ENCODE measurements at places on chromosomes 7 and 10. TPM values are rescaled to one million over a fixed set of nuclear protein-coding genes. Genes with fewer than 3 reads are reported as not detected.

The FAM241B gene
- polyA plus RNA-seq, result 4.2 TPM

The PNPLA8 gene
- polyA plus RNA-seq, result 19.4 TPM

The WDR86 gene
- polyA plus RNA-seq, result 2.1 TPM

The MAGI2 gene
- 0.69 TPM for polyA plus RNA-seq

The TRIM50 gene
- polyA plus RNA-seq, result 0.07 TPM

DNA sequence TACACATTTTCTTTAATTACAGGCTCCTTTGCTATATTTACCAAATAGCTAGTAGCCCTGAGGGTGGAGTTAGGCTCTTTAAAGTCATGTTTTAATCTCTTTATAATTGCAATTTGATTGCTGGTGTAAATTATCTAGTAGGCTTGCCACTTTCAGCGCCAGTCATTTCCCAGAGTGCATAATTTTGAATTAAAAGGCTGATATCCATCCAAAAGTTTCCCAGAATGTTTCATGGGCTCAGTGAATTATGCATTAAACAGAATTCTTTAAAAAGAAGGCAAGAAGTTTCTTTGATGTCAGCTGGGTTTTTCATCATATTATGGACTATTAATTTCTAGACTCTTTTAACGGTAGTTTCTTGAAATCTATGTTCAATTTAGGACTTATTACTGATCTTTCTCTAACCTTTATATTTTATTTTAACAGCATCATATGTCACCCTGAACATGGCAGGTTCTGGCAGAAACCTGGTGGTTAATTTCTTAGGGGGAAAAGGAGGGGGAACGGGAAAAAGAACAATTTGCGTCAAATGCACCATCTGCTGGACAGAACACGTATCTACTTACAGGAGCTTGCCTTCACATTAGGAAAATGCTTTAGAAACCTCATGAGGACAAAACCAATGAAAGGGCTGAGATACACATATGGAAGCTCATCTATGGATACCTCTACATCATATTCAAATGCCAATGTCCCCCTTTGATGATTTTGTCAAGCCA, 171.1 kb downstream of the GRM3 start:
- no peak for DNase-seq

GRCh38 chr10:58574058-58574457, 61.4 kb downstream of the BICC1 start:
- no peak for DNase-seq

The LAMB4 gene
- 0.04 TPM for polyA plus RNA-seq

GRCh38 chr7:127973832-127974231, 57.4 kb downstream of the LRRC4 start:
- no peak for DNase-seq

The CUEDC2 gene
- 47.7 TPM for polyA plus RNA-seq

The SAMD9L gene
- polyA plus RNA-seq, result 5.8 TPM

- no peak for DNase-seq
These were observed 393.8 kb upstream of the PRKCQ start for GRCh38 chr10:6973899-6974298.

GRCh38 chr7:113915956-113916355, 2.9 kb downstream of the PPP1R3A start:
- DNase-seq, result no peak

DNA sequence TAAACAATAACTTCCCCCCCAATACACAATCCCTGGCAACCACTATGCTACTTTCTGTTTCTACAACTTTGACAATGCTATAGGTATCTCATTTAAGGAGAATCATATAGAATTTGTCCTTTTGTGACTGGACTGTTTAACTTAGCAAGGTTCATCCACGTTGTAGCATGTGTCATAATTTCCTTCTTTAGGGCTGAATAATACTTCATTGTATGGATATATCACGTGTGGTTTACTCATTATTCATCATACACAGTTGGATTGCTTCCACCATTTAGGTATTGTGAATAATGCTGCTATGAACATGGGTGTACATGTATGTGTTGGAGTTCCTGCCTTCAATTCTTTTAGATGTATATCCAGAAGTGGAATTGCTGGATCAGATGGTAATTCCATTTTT, 111.0 kb downstream of the LMBR1 start:
- DNase-seq, result no peak

GRCh38 chr7:116510795-116511194, 11.3 kb downstream of the CAV2 start:
- DNase-seq, result no peak

DNA sequence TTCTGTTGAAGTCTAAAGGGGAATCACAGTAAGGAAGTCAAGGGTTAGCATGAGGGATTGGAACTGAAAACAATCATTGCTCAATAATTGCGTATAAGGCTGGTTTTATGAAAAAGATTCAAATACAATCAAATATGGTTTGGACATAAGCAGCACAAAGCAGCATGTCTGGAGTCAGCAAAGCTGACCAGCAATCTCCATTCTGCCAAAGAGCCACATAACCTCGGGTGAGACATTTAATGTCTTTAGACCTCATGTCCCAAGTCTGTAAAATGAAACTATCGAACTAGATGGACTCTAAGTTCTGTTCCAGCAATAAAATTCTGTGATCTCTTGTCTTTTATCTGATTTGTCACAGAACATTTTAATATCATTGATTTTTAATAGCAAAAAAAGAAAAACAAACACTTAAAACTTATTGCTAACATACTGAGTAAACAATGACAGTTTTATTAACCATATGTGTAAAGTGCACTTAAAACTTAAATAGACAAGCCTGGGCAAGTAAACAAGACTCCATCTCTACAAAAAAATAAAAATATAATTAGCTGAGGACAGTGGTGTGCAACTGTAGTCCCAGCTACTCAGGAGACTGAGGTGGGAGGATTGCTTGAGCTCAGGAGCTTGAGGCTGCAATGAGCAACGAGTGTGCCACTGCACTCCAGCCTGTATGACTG, 217.0 kb downstream of the MAGI2 start:
- no peak for DNase-seq

DNA sequence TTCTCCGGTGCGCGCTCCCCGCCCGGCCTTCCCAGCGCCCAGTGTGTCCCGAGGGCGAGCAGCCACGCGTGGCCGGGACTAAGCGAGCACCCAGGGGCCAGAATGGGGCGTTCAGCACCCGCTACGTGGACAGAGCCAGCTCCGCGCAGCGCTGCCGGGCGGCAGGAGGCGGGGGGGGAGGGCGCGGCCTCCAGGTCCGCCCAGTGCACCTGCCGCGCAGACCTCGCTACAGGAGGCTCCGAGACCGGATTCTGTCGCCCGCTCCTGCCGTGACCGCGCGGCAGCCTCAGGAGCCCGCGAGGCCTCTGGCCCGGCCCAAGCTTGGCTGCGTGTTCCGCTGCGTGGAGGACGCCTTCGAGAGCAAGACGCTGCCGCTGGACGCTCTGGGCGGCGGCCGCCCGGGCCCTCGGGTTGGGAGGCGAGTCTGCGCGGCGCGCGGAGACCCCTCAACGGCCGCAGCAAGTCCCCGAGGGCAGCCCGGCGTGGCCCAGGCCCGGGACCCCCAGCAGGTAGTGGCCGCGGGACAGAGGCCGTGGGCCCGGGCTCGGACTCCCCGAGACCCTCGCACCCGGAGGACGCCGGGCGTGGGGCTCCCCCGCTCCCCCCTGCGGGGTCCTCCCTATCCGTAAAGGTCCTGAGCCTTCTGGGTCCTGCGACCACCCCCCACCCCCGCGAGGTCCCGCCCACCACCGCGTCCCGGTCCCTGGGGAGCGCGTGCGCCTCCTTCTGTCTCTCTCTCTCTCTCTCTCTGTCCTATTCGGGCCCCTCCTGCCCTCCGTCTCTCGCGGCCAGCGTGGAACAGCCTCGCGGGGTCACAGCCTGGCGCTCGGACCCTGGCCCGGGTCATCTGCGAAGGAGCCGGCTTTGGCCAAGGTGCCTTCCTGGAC, 904 bp upstream of the DPYSL4 start:
- DNase-seq, result no peak

The LRRC17 gene
- 0.58 TPM for polyA plus RNA-seq

DNA sequence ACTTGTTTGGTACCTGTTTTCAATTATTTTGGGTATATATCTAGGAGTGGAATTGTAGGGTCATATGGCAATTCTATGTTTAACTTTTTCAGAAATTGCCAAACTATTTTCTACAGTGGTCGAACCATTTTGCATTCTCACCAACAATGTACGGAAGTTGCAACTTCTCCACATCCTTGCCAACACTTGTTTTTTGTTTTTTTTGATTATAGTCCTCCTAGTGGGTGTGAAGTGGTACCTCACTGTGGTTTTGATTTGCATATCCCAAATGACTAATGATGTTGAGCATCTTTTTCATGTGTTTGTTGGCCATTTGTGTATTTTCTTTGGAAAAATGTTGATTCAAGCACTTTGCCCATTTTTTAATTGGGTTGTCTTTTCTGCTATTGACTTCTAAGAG, 122.1 kb downstream of the RPS24 start:
- DNase-seq, result no peak

The FAM20C gene
- polyA plus RNA-seq, result 3.0 TPM

The MSS51 gene
- not detected for polyA plus RNA-seq

DNA sequence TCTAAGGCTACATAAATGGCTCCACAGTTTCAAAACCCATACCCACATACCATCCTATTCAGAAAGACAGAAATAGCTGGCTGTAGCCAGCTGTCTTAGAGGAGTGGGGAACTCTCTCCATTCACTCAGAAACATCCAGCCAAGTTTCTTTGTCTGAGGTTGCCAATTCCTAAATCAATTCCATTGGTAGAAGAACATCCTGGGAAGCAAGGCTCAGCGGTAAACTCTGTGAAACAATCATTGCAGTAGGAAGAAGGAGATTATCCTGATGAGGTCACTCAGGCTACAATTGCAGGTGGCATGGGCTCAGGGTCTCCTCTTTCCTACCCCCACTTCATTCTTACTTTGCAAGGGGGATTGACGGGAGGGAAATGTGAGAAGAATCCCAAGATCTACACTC, 154.0 kb downstream of the ETV1 start:
- no peak for DNase-seq

The CPA1 gene
- 1.2 TPM for polyA plus RNA-seq

GRCh38 chr10:22017283-22018020, 13.9 kb upstream of the DNAJC1 start:
- DNase-seq, result no peak

DNA sequence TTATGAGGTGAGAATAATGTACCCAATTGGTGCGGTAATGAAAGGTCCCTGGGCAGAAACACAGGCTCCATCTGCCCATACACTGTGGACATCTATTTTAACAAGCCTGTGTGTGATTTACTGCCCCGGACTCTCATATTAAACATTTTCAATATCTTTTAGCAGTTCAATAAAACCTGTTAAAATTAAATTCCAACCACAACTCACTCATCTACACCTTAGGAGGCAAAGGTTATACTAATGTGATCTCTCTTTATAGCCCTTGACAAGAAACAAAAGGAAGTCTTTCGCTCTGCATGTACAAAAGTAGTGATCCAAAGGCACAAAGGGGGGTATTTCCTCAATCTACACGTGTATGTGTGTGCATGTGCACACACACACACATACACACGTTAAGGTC, 186.0 kb downstream of the PARD3 start:
- no peak for DNase-seq

DNA sequence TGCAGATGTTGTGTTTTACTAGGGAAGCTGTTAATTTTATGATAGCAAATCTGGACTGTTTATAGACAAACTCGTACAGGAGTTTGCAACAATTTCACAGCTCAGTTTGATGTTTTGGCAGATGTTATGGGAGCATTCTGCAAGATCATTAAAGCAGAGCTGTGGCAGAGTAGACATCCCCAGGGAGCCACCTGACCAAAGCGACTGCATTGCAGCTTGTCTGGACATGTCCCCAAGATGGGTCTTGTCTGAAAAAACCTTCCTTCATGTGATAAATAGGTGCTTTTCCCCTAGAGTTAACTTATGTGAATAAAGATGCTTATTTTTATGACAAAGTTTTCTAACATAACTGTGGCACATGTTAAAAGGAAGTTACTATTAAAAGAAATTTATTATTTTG, 91.2 kb upstream of the GPR141 start:
- DNase-seq, result no peak

The SLC35B4 gene
- polyA plus RNA-seq, result 2.8 TPM

DNA sequence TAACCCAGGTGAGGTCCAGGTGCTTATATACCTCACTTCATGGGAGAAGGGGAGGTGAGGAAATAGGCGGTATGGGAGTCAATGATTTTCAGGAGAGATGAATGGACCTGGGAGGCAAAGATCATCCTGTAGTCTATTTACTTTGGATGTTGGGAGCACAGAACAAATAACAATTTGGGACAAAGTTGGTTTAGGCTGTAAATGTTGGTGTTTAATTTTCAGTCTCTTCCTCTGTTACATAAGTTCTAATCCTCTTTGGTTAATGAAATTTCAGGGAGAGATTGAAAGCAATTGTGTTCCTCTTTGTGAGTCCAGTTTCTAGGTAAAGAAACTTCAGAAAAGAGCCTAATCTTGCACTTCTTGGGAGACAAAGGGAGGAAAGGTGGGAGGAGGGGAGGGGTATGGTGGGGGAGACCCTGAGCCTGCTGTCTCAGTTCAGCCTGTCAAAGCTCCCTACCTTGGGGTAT, 46.9 kb downstream of the AKR1C4 start:
- DNase-seq, result no peak

The UPP1 gene
- polyA plus RNA-seq, result 61.3 TPM

DNA sequence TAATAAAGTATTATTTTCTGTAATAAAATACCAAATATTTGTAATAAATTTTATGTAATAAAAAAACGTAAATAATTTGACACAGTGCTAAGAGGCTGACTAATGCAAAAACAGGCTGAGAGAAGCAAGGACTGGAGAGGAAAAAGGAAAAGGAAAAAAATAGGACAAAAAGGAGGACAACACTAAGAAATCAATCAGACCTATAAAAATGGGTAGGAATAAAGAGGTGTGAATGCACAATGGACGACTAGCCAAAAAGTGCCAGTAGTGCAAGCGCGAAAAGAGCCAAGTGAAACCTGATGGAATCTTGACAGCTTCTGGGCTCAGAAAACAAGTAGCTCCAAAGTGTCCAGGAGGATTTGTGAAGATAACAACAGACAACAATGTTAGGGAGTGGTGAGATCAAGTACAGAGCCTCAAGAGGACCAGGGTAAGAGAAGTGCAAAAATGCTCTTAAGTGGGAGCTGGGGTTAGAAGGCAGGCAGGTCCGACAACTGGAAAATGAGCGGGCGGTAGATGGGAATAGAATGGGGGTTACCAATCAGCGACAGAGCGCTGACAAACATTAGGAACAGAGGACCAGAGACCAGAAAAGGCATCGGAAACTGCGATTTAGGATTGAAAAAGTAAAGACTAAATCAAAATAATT, 1.2 kb downstream of the BRAF start:
- no peak for DNase-seq

The DPP6 gene
- polyA plus RNA-seq, result not detected

The RHOBTB1 gene
- polyA plus RNA-seq, result 6.0 TPM

GRCh38 chr7:130831817-130832481, 97.9 kb upstream of the KLF14 start:
- no peak for DNase-seq

- no peak for DNase-seq
These were observed 122.6 kb downstream of the MICU1 start for GRCh38 chr10:72503241-72503640.
